Brain microvascular endothelial cell (primary cell): ENCODE measurements at places on chromosomes 11 and 22.

DNA sequence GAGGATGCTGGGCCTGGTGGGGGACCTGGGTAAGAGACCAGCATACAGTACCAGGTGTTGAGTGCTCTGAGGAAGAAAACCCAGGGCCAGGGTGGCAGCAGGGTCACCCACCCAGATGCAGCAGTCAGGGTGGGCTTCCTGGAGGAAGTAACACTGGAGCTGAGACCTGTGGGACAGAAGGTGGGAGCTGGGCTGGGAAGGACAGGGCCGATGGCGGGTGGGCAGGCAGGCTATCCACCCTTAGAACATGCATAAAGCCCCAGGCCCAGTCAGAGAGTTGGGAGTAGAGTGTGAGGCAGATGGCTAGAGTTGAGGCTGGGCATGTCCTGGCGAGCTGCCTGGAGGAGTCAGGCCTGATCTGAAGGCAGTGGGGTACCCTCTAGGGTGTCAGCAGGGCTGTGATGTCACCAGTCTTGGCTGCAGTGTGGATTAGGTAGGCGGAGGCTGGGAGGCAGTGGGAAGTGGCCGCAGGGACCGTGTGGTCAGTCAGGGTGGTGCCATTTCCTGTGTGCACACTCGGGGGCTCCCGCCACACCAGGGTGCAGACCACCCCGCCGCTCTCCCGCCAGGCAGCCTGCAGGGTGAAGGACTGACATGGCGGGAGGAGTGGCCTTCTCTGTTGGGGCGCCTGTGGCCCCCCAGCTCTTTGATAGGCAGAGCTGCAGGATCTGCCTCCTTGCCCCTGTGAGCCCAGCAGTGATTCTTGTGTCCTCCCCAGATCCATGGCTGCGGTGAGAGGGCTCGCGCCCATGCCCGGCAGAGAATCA lies 35.3 kb downstream of the IGHMBP2 start:
- DNase-seq, result no peak

GRCh38 chr22:37184380-37184755 lies 3.7 kb downstream of the C1QTNF6 start:
- DNase-seq, result no peak

DNA sequence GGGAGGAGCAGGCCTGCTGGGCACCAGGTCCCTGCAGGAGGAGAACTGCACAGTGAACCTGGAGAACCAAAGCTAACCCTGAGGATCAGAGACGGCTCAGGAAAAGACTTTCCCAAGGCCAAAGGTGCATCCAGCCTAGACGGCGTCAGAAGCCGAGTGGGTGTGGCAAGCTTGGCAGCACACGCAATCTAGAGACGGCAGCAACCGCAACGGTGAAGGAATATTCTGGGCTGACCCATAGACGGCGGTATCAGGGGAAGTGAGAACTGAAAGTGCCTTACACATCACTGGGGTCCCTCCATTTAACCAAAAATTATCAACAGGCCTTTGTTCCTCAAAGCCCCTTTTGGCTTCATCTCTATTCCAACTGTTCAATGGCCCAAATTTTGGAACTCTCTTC lies 26.2 kb downstream of the SPATA19 start:
- no peak for DNase-seq

GRCh38 chr22:41240377-41241132 lies at the start of gene CHADL:
Gene CHADL, minus strand, starts transcription at chr22:41240931. Its CDS starts 50 bp downstream, at chr22:41240881.
- no peak for DNase-seq

DNA sequence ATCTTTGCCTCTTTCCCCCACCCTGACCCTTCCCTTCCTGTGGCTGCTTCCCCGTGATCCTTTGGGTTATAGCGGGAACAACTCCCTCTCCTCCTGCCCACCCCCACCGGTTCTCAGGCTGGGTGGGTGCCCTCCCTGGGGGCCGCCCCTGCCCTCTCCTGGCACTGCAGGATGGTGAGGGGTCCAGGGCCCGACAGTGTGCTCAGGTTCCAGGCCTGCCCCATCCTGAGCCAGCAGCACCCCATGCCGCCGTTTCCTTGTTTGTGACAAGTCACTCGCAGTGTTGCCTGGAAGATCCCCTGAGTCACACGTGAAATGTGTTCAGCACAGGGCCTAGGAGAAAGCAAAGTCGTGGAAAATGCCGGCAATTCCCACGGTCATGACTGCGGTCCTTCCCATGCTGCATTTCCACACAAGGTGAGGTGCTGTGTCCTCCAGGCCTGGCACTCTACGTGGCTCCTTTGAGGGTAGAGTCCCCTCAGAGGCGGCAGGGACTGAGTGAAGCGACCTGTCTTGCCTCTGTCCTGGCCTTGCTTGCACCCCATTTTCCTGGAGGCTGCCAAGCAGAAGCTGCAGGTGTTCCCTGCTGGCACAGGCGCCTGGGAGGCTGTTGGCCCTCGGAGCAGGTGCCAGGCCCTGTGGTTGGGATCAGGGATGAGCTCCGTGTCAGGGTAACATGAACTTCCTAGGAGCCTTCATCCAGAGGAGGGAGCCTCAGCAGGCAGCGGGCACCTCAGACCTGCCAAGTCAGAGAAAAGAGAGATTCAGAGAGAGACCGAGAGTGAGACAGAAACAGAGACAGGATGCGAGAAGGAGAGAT lies 80.5 kb upstream of the LINC01488 start:
- no peak for DNase-seq

- DNase-seq, result peak; percentile 36
Measured at GRCh38 chr11:24575392-24575791, 78.5 kb downstream of the LUZP2 start.

DNA sequence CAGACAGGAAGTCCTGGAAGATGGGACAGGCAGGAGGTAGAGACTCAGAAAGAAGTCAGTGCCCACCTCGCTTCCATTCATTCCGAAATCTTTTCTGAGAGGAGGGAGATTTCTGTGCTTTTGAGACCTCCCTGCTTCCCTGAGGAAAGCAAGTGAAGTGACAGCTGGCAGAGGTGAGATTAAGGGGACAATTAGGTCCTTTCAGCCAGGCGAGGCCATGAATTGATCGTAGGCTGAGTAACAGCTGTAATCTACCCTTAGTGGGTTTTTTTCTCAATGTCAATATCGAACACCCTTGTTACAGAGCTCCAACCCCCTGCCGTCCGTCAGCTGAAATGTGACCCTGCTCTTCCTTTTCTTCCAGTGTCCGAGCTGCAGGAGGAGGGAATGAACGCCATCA lies 96.0 kb downstream of the PARVA start:
- DNase-seq, result no peak

- DNase-seq, result peak; percentile 45
Measured at GRCh38 chr11:44556735-44557409, 8.6 kb upstream of the CD82 start.

- DNase-seq, result no peak
Measured at GRCh38 chr11:98587884-98588283, 432.9 kb upstream of the CNTN5 start.

GRCh38 chr22:20232781-20233180 lies 35.3 kb downstream of the RTN4R start:
- no peak for DNase-seq

GRCh38 chr11:1389932-1390568 lies at the start of gene BRSK2:
Gene BRSK2, plus strand, starts transcription at chr11:1389934. Its CDS starts 351 bp downstream, at chr11:1390285.
- no peak for DNase-seq

DNA sequence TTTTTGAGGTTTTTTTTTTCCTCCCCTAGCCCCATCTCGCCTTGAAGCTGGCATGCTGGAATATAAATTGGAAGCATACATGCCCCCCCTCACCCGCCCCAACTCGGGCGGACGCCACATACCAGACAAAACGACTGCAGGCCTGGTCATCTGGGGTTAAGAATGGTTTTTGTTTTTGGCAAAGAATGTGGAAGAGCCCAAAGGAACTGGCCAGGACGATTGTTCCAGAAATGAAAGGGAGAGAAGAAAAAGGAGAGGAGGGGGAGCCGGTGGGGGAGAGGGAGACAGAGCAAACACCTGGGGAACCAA lies 25.0 kb downstream of the MN1 start:
- DNase-seq, result no peak

DNA sequence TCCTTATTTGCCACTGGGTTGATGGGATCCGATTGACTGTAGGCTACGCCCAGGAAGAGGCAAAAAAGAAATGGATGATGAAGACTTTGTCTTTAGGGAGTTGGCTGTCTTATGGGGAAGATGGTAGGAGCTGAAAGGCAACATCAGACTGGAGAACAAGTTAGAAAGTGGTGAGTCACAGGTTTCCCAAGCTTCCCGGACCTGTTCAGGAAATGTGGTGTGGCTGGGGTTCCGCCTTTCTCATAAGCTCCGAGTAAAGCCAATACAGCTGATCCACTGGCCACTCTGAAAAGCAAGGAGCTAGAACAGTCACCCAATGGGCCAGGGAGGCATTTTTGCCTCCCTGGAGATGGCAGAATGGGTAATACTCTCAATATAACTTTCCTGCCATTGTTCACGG lies 194.5 kb downstream of the SNX19 start:
- peak; percentile 74 for DNase-seq

DNA sequence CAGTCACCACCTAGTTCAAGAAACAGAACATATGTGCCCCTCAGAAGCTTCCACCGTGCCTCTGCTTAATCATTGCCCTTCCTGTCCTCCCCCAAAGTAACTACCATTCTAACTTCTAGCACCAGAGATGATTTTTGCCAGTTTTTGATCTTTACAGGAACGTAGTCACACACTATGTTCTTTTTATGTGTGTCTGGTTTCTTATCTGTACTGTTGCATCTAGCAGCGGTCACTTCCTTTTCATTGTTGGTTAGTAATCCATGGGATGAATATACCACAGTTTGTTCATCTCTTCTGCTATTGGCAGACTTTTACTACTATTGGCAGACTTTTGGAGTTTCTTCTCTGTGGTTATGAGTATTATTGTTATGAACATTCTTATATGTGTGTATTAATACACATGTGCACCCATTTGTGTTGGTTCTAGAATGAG lies 34.6 kb downstream of the SPECC1L start:
- peak; percentile 51 for DNase-seq

DNA sequence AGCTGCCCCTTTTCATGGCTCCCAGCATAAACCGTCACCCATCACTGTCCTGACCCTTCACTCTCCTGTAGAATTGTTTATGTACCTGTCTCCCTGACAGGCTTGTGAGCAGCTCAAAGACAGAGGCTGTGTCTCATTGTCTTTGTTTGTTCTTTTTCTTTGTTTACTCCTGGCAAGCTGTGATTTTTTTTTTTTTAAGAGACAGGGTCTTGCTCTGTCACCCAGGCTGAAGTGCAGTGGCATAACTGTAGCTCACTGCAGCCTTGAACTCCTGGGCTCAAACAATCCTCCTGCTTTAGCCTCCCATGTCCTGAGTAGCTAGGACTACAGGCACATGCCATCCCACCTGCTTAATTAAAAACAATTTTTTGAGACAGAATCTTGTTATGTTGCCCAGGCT lies 9.7 kb downstream of the ARHGAP1 start:
- DNase-seq, result no peak

DNA sequence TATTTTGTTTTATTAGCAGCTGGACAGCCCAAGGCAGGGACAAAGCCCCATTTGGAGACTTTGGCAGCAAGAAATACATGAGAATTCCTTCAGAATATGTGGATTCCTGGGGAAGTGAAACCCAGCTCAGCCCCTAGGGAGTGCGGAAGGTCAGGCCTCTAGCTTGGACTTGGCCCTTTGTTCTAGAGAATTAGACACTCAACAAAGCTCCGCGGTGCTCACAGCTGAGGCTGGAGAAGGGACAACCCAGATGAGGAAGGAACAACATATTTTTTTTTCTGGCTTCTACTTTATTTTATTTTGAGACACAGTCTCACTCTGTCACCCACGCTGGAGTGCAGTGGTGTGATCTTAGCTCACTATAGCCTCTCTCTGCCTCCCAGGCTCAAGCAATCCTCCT lies 44.7 kb upstream of the SEPTIN5 start:
- no peak for DNase-seq

DNA sequence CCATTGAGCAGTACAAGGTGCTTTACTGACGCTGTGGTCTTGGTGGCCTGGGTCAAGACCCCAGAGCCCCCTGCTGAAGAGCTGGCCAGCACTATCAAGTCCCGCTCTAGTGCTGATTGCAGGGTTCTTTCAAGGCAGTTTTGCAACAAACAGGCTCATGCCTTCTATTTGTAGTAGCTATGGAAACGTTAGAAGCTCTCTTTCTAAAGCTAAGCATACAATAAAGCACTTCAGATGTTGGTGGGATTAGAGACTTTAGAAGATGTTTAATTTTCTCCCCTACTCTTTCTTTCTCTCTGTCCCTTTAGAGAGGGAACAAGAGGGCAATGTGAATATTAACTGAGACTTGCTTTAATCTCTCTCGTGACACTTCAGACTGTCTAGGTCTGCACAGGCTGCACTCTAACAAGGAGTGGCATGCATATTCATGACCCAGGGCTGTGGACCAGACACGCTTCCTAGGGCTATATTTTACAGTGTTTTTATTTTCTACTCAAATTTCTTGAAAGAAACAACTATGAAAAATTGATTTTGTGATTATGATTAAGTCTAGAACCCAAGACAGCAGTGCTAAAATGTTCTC lies 138.6 kb downstream of the WNT7B start:
- DNase-seq, result no peak

DNA sequence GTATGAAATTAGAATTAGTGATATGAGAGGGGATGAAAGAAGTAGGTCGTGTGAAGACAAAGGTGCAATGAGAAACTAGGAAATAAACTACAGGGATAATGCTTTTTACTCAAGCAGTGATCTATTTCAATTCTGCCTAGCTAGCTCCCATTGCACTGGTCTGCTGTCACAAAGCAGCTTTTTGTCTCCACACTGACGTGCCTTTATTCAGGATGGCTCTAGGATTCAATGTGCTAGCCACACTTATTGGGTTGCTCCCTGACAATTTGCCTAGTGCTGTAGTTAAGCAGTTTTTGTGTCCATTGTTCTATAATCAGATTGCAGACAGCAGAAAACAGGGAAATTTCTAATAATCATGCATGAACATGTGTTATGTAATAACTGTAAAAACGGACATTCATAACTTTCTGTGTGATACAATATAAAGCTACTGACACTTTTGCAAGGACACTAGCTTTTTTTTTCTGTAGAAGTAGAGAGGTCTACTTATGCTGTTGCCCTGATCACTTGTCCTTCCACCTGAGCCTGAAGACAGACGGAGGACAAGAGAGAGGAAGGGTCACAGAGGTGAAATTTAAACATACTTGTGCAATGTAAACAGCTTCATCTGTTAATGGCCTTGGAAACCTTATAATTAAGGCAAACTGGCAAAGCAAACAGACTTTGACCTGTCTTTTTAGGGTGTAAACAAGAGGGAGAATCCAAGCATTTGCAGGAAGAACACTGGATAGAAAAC lies 269.6 kb downstream of the LRRC4C start:
- no peak for DNase-seq

GRCh38 chr22:27331526-27332281 lies 469.9 kb downstream of the MN1 start:
- DNase-seq, result peak; percentile 42

- DNase-seq, result no peak
Measured at GRCh38 chr11:111194860-111195568, 50.5 kb upstream of the POU2AF2 start.

DNA sequence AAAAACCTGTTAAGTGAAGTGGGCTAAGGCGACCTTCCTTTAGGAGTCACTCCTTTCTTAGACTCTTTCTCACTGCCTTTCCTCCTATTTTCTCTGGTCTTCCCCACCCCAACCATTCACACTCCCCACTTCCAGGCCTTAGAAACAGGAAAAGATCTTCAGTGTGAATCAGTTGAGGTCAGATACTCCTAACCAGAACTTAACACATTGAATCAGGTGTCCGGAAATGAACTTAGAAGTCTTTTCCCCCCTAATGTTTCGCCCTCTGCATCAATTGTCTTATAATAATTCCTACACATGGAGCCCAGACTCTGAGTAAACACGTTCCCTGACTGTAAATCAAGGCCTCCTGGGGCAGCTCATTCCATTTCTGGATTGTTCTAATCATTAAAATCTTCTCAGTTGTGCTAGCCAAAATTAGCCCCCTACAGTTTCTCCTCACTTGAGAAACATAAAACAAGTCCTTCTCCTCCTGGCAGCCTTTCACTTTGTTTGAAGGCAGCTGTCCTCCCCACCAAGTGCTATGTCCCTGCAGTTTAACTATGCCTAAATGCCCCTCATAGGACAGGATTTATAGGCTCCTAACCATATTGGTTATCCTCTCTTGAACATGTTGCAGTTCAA lies 32.7 kb upstream of the USP47 start:
- DNase-seq, result no peak
